ENCODE measurements at places on chromosomes 4 and X.

GRCh38 chr4:98662626-98663225 is 4.3 kb upstream of the TSPAN5 start:
- DNase-seq, result peak; percentile 51

- no peak for DNase-seq
Measured at GRCh38 chr4:152957437-152958171, 21.5 kb downstream of the FHDC1 start.

- no peak for DNase-seq
Measured at GRCh38 chr4:137543198-137543597, 10.9 kb upstream of the PCDH18 start.

DNA sequence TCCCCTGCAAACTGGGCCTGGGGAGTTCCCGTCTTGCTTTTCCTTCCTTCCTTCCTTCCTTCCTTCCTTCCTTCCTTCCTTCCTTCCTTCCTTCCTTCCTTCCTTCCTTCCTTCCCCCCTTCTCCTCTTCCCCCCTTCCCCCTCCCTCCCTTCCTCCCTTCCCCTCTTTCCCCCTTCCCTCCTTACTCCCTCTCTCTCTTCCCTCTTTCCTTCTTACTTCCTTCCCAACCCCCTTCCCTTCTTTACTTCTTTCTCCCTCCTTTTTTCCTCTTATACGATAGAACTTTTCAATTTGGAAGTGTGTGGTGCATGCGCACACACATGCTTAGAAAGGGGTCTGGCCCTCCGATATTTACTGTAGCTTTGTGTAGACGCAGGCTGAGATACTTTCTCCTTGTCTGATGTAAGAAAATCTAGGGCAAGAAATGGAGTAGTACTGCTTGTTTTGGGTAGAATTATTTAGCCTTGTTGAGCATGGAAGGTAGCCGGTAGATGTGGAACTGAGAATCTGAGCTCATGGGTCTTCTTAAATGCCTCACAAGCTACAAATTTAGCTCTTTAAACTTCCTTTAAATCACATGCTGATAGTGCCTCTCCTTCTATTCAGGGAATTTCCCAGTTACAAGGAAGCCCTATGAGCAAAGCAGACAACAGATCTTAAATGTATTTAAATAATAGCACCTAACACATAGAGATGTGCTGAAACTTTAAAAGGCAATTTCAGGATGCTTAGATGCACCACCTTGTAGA is 189.6 kb downstream of the GPAT3 start:
- DNase-seq, result no peak

GRCh38 chr4:155828628-155829027 is 37.4 kb downstream of the ASIC5 start:
- DNase-seq, result no peak

DNA sequence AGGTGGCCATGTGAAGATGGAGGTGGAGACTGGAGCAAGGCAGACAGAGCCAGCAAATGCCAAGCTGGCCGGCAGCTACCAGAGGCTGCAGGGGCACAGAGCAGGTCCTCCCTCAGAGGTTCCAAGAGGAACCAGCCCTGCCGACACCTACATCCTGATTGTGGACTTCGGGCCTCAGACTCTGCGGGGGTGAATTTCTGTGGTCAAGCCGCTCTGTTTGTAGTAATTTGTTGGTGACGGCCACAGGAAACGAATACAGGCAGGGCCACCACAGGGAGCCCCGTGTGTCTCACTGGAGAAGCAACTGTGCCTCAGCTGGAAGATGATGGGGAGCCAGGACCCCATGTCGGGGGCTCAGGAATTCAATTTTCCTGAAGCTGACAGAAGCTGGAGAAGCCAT is 28.3 kb downstream of the ZFYVE28 start:
- no peak for DNase-seq

GRCh38 chr4:1608196-1608820 is 75.8 kb downstream of the FAM53A start:
- DNase-seq, result no peak

GRCh38 chrX:51336584-51336983 is 4.0 kb downstream of the NUDT10 start:
- peak; percentile 17 for DNase-seq

DNA sequence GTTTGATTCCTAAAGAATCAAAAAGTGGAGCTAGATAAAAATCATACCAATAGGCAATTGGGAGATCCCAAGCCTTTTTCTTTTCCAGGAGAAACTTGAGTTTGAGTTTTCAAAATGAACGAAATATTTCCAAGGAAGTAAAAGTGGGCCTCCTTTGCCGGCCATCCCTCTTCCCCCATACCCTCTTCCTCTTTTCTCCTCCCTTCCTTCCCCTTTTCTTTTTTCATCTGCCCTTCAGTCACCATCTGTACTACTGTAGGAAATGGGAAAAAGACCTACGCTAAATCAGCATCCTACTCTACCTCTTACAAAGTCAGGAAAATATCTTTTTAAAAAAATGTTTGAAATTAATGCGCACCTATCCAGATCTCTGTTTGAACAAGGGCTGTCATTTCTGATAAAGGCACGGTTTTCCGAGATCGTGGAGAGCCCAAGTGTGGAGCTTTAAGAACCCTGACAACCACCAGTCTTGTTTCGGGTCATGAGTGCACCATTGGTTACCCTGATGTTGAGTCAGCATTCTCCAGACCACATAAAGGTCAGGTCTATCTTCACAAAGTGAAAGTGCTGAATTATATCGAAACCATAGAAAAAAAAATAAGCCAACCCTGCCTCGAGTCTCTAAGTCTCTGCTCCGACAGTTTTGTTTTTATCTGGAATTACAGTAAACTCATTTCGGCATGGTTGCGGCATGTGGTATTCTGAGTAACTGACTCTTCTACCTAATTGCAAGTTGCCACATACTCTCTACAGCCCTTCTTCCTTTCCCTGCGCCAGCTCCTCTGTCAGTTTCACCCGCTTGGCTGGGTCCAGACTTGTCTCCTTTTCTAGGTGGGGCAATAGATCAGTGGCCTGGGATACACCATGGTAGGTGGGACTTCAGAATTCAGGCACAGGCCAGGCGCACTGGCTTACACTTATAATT is 140.2 kb upstream of the KLF3 start:
- no peak for DNase-seq

DNA sequence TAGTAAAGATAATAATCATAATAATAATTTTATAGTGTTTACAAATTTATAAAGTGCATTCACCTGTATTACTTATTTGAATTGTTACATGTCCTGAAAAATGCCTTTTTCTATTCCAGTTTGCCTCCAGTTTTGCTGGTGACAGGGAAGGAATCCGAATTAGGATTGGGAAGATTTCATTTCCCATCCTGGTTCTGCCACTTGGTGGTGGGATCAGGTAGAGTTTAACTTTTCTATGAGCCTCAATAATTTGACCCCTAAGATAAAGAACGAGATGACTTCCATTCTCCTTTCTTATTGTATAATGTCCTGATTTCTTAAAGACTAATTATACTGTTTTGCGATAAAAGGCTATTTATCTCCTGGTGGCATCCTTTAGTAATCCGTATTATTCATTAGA is 1090.9 kb downstream of the RAPGEF2 start:
- DNase-seq, result no peak

- no peak for DNase-seq
Measured at GRCh38 chr4:55323375-55323774, 22.7 kb upstream of the SRD5A3 start.

GRCh38 chrX:48043056-48043455 is 28.4 kb downstream of the ZNF630 start:
- no peak for DNase-seq

- no peak for DNase-seq
Measured at GRCh38 chrX:13276991-13277390, 42.9 kb downstream of the ATXN3L start.

DNA sequence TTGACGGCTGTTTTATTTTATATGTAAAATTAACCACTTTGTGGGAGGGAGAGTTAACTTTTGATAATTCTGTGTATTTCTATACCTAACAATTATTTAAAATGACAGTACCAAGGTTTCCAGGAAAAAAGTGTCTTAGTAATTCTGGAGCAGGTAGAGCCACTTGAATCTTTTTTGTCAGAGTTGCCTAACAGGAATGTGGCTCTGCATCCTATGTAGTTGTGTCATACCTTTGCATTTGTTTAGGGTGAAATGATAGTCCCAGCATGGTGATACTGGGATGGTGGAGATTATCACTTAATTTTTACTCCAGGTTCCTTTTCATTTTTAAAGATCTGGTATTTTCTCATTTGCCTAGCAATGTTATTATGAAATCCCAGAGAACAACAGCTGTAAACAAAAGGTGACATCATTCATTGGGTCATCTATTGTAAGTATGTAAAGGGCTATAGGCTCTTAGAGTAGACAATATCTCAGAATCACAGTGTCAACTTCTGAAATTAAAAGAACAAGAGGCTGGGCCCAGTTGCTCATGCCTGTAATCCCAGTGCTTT is 9.6 kb downstream of the SGMS2 start:
- no peak for DNase-seq

GRCh38 chrX:100449696-100450608 is 39.9 kb upstream of the PCDH19 start:
- no peak for DNase-seq

DNA sequence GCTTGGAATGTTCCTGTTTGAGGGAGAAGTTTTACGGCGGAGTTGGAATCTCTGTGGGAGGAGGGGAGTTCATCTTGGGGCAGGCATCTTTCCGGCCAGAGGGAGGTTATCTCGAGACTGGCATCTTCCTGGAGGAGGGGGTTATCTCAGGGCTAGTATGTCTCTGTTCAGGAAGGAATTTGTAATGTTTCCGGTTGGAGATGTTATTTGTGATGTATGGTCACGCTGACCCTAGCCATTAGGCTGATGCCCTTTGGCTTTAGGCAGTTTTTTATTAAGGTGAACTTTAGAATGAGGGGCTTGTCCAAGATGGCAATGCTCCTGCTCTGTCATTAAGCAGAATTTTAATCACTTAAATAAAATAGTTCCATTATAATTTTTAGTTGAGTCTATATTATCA is 449.7 kb downstream of the PCDH10 start:
- DNase-seq, result no peak

DNA sequence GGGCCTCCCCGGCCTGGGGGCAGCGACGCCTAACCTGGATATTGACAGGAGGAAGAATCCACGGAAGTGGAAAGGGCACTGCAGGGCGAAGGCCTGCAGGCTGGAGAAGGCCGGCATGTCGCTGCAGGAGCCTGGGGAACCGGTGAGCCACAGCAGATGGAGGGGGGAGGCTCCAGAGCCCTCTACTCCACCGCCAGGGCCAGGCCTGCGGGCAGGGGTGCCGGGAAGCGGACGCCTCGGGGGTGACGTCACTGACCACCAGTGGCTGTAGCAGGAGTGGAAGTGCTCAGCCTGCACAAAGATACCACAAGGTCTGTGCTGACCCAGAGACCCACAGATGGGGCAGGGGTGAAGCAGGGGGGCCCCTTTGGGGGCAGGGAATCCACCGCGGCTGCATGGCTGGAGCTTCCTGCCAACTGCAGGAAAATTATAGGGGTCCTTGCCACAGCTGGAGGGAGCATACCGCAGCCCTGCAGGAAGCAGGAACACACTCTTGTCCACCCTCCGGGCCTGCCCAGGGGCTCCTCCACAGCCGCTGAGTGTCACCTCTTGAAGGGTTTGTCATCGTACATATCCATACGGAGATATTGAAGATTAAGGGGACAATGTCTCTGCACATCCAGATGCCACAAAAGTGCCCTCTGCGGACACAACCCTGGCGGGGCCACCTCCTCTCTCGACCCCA is 7.6 kb upstream of the HTRA3 start:
- DNase-seq, result no peak

DNA sequence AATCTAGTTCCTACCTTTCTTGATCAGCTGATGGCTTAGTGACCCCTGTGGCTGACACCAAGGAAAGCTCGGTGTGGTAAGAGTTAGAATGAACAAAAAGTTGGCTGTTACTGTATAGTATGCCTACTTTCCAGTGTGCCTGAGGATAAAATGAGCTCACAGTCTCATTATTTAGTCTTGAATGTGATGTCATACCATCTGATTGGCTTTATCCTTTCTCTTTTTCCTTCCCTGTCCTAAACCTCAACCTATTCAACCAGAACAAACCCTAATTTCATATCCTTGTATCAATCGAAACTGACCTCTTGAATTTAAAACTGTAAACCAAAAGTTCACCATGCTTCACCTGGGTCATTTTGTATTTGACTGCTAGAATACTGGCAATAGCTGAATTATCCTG is 156.4 kb downstream of the PPARGC1A start:
- DNase-seq, result no peak

DNA sequence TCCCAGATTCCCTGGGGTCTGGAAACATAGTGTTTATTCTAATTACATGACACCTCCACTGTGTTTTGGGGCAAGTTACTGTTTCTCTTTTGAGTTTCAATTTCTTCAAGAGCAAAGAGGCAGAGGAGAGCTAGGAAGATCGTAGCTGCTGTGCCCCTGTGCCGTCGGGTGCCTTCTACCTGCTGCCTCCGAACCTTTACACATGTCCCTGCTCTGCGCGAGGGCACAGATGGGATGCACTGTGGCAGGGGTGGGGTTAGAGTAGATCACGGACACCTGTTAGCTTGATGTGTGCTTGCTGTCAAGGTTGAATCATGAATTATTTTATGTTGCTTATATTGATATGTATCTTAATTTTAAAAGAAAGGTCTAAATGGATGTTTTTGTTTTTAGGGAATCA is 71.1 kb upstream of the MSANTD1 start:
- no peak for DNase-seq

DNA sequence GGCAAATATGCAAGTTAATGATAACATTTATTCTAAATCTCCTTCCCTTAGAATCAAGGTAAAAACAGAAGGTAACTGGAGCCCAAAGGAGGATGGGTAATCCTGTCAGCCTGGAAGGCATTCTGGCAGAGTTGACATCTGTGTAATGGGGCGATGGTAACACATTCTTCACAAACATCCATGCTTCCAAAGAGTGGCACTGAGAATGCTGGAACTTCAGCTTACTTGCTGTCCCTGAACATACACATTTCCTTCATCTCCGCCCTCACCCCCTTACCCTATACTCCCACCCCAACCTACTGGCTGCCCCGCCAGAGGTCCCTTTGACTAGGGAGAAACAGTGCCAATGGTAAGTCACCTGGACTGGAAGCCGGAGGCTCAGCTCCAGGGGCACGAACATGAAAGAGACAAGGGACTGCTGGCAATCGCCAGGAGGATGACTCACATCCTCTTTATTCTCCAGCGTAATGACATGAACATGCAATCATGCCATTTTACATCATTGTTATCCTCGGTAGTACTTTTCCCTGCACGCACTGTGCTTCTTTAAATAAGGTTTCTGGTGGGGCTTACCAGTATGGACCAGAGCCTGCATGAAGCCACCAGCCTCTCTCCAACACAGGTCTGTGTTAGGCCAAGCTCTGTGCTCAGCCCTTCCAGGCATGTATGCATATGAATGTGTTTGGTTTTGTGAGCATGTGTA is 694.2 kb upstream of the TENM3 start:
- DNase-seq, result no peak

GRCh38 chr4:105088110-105088879 is 58.4 kb upstream of the TET2 start:
- no peak for DNase-seq

GRCh38 chrX:144006811-144007210 is 122.9 kb downstream of the UBE2NL start:
- no peak for DNase-seq

GRCh38 chr4:1730532-1731135 is 9.3 kb downstream of the TACC3 start:
- no peak for DNase-seq

GRCh38 chr4:83390944-83391343 is 56.3 kb upstream of the HPSE start:
- DNase-seq, result no peak

- no peak for DNase-seq
Measured at GRCh38 chrX:32825009-32825408, 386.3 kb downstream of the DMD start.
